ENCODE measurements at places on chromosomes 6 and 20. TPM values are rescaled to one million over a fixed set of nuclear protein-coding genes. Genes with fewer than 3 reads are reported as not detected.

DNA sequence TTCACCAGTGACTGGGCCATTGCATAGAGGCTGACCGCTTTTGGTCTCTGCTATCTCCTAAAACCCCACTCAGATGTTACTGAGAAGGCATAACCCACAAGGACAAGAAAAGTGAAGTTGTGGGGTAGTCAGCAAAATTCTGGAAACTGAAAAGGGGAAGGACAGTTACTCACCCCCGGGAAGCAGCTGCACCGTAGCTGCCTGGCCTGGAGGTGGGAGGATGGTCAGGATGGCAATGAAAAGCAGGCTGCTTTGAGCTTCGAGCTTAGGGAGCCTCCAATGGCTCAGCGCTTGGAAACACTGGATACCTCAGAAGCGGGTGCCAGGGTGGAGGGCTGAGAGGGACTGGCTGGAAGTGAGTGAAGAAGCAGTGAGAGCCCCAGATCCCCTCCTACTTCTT lies 56.0 kb downstream of the KCNK5 start:
- peaks cover 3% of the 10 kb centered on the region for H3K4me1 ChIP-seq
- H3K27me3 ChIP-seq: no peaks in the 10 kb centered on the region
- DNase-seq: no peak
- no peak overlapping the region for H3K4me3 ChIP-seq

- H3K4me1 ChIP-seq: peaks cover 57% of the 10 kb centered on the region
- no peak overlapping the region for H3K4me3 ChIP-seq
- DNase-seq: no peak
- peak overlapping the region; percentile 26 for H3K27ac ChIP-seq
These were observed 36.5 kb downstream of the SYTL3 start for GRCh38 chr6:158686311-158686710.

- H3K27ac ChIP-seq: peak overlapping the region; percentile 89
- no peak overlapping the region for H3K4me3 ChIP-seq
- no peak for DNase-seq
- H3K4me1 ChIP-seq: peaks cover 21% of the 10 kb centered on the region
- H3K36me3 ChIP-seq: no peaks in the 10 kb centered on the region
- no peaks in the 10 kb centered on the region for H3K27me3 ChIP-seq
These were observed 10.3 kb downstream of the SLC2A4RG start for GRCh38 chr20:63749597-63750508.

- no peak for DNase-seq
- H3K4me3 ChIP-seq: no peak overlapping the region
- peaks cover under 1% of the 10 kb centered on the region for H3K27me3 ChIP-seq
- H3K36me3 ChIP-seq: no peaks in the 10 kb centered on the region
- H3K27ac ChIP-seq: no peak overlapping the region
These were observed 144.8 kb downstream of the TBC1D7 start for GRCh38 chr6:13183415-13184088.

GRCh38 chr20:46102940-46103339 lies 13.2 kb upstream of the NCOA5 start:
- H3K27ac ChIP-seq: no peak overlapping the region
- H3K27me3 ChIP-seq: peaks cover 41% of the 10 kb centered on the region
- H3K4me1 ChIP-seq: no peaks in the 10 kb centered on the region
- DNase-seq: no peak
- no peak overlapping the region for H3K4me3 ChIP-seq

Gene PAX1
- total RNA-seq: not detected

Gene WFDC5
- total RNA-seq: not detected

Gene TNFRSF6B
- not detected for total RNA-seq

Gene BTNL2
- total RNA-seq: not detected

All from activated CD8-positive, alpha-beta T cell treated with anti-CD3 and anti-CD28 coated beads for 36 hours (primary cell).